ENCODE measurements at places on chromosomes 13 and 19.
A peak's percentile ranks its signal among the peaks of the same experiment; 100 is the strongest.

GRCh38 chr19:56838909-56839651 is 1.4 kb downstream of the PEG3 start:
- DNase-seq, result no peak

- no peak for DNase-seq
Measured at GRCh38 chr13:83536941-83537340, 345.3 kb downstream of the SLITRK1 start.

GRCh38 chr13:109408591-109409382 is 377.6 kb downstream of the IRS2 start:
- no peak for DNase-seq

- DNase-seq, result no peak
Measured at GRCh38 chr19:53147645-53148044, 11.2 kb downstream of the ZNF347 start.

- DNase-seq, result peak; percentile 45
Measured at GRCh38 chr13:51619614-51620013, 35.4 kb downstream of the WDFY2 start.

GRCh38 chr19:5155586-5156210 is 184.9 kb downstream of the PTPRS start:
- DNase-seq, result no peak

- no peak for DNase-seq
Measured at GRCh38 chr13:30829145-30829832, 76.8 kb upstream of the MEDAG start.

DNA sequence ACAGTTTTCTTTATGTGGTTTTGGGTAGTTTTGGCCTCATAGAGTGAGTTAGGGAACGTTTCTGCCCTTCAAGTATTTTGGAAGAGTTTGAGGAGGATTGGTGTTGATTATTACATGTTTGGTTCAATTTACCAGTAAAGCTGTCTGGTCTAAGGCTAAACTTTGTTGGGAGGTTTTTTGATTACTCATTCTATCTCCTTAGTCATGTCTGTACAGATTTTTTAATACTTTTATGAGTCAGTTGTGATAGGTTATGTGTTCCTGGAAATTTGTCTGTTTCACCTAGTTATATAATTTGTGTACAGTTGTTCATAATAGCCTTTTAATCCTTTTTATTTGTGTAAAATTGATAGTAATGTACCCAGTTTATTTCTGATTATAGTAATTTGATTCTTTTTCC is 20.4 kb downstream of the RNF17 start:
- no peak for DNase-seq

- DNase-seq, result no peak
Measured at GRCh38 chr13:63208826-63209225, 1793.2 kb upstream of the PCDH20 start.

GRCh38 chr13:87094646-87095045 is 576.5 kb upstream of the SLITRK5 start:
- no peak for DNase-seq

DNA sequence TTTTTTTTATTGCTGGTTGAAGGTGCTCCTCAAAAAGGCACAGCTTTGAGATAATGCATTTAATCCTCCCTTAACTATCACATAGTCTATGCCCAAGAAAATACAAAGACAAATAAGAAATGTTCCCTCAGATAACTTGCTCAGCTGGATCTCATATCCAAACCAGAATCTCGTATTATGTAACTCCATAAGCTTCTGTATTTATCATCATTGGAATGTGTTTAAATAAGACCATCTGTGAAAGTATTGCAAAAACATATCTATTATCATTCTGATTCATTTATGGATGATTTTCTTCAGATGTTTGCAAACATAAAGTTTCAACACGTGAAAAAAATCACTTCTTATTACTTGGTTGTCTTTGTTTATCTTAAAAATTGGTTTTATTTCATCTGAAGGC is 190.9 kb downstream of the IRS2 start:
- peak; percentile 18 for DNase-seq

DNA sequence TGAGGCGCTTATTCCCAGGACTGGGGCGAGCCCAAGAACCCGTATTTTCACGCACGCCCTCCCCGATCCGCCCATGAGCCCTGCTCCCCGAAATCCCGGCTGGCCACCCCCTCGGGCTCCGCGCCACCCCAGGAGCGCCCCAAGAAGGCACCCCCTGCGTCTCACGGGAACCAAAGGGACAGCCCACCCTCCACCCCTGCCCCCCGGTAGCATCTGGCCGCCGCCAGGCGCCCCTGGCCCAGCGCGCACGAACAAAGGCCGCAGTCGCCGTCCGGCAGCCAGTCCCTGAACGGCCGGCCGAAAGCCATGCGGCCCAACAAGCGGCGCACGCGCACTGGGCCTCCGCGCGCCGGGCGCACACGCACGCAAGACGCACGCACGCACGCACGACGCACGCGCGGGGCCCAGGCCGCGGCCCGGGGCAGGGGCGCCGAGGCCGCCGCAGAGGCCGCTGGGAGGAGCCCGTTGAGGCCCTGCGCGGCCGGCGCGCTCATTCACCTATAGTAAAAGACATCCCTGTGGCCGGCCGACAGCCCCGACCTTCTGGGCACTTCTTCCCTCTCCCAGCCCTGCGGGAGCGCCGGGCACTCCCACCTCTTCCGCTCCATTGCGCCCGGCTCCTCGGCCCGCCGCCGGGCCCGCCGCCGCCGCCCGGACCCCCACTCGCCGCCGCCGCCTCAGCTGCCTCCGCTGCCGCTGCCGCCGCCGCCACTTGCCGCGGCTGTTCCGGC is 476 bp downstream of the MBD3 start:
- DNase-seq, result peak; percentile 34

DNA sequence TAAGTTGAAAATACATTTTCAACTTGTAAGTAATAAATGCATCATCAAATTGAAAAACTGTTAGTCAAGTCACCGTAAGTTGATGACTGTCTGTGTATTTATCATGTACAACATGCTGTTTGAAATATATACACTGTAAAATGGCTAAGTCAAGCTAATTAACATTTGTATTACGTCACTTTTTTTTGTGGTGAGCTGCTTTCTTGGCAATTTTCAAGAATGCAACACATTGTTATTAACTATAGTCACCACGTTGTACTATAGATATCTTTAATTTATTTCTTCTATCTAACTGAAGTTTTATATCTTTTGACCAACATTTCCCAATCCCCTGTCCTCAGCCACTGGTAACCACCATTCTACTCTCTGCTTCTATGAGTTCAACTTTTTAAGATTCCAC is 57.0 kb downstream of the RBM26 start:
- DNase-seq, result no peak

- no peak for DNase-seq
Measured at GRCh38 chr19:48498595-48499311, 12.9 kb downstream of the LMTK3 start.

DNA sequence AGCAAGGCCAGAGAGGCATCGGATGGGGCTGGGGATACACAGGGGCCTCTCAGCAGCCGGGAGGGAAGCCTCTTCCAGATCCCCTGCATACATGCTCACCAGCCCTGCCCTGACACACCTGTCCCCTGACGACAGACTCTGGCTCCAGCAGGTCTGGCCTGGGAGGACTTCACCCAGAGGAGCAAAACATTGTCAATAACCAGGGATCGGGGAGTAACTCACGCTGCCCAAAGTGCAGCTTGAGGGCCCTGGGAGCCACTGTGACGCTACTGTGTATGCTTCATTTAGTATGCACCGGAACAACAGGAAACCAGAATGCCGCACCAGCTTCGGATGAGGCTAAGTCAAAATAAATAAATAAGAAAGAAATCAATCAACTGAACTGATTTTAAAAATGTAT is 12.4 kb upstream of the CD22 start:
- no peak for DNase-seq

DNA sequence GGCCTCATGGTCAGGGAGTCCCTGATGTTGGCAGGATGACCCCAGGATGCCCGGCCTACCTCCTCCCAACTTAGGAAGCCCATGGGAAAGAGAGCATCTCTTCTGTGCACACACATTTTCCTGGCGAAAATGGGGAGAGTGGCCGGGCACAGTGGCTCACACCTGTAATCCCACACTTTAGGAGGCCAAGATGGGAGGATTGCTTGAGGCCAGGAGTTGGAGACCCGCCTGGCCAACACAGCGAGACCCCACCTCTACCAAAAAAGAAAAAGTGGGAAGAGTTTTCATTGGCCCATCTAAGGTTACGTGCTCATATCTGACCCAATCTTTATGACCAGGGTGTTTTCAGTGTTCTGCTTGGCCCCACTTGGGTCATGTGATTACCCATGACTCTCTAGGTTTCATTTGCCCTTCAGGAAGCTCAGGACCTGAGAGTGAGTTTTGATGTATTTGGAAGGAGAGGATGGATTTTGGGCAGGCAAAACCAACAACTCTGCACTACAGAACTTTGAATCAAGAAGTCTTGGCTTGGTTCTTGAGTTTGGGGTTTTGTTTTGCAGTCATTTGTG is 33.6 kb upstream of the SHKBP1 start:
- no peak for DNase-seq

DNA sequence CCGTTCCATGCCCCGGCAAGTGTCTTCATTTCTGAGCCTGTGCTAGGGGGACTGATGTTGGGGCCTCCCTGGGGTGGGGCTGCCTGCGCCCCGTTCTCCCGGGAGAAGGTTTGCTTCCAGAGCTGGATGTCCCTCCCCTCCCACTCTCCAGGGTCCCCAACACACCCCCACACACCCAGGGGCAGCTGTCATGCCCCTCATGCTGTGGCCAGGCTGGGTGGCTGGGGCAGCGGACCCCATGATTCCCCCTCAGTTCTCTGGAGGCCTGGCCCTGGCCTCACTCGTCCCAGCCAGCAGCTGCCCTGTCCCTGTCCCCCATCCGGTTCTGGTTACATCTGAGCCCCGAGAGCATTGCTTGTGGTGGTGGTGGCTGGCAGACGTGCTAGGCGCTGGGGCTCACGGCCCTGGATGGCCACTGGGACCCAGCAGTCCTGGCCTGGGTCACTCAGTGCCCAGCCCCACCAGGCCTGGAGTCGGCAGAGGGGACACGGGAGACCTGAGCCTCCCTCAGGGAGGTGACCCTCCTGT is 184.8 kb downstream of the KDM4B start:
- no peak for DNase-seq

DNA sequence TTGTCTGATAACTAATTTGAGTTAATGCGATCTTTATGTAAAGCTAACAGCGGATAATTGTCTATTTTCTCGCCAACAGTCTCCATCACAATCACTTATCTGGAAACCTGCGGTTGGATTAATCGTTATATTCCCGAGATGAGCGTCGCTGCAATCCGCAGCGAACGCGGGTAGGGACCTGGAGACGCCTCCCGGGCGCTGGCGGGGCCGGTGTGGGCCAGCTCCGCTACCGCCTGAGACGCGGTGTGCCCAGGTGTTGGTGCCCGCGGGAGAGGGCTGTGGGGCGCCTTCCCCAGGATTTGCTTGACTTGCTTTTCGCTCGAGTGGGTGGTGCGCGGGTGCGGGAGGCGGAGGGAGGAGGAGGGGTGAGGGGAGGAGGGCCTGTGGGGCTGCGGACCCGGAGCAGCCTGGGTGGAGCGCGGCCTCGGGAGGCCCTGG is 38.3 kb downstream of the SOX1 start:
- DNase-seq, result no peak

DNA sequence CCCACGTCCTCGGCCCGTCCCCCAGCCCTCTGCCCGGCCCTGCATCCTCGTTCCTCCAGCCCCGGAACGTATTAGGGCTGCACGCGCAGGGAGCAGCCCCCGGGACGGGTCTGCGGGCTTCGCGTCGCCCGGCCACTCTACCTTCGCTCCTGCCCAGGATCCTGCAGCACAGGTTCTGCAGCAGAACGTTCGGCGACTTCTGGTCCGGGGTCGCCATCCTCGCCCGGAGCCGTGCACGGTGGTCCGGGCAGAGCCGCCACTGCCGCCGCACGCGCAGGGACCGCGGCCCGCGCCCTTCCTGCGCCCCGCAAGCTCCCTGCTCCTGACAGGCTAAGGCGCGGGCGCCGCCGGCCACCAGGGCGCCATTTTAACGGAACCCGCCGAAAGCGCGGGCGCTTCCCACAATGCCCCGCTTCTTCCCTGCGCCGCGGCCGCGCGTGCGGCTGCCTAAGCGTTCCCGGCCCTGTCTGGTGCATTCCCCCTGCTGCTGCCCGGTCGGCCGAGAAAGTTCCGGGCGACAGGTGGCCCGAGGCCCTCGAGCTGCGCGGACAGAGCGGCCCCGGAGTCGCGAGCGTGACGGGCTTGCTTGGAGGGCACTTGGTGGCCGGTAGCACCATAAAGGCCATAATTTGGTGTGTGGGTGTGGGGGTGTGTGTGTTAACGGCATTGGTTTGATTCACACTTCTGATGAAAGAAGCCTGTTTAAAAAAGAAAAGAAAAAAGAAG is at the start of gene TUBGCP3:
TSS of gene TUBGCP3 (minus strand) at position 390 of the 726 bp plus-strand sequence. CDS start at position 217, 173 bp downstream.
- DNase-seq, result peak; percentile 27

GRCh38 chr13:64725492-64725891 is 2504.6 kb downstream of the PCDH9 start:
- DNase-seq, result no peak

GRCh38 chr13:107457686-107458085 is 757.6 kb downstream of the LIG4 start:
- no peak for DNase-seq

GRCh38 chr13:36192166-36192565 is 22.2 kb downstream of the SOHLH2 start:
- DNase-seq, result no peak

DNA sequence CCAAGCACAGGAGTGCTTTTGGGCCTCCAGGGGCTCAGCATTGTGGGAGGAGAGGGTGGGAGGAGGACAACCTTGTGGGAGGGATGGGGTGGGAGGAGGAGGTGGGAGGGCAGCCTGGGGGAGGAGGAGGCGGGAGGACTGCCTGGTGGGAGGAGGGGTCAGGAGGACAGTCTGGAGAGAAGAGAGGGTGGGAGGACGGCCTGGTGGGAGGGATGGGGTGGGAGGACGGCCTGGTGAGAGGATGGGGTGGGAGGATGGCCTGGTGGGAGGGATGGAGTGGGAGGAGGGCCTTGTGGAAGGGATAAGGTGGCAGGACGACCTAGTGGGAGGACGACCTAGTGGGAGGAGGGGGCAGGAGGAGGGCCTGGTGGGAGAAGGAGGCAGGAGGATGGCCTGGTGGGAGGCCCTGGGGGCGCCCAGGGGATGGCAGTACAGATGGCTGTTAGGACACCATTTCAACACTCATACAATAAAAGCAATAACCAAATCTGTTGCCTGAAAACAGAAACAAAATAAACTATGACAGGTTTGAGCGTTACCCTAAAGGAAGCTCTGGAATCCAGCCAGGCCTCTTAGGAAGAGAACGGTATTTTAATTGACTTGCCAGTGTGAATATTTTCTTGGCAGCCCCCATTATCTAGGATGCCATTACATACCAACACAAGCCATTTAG is 63.7 kb downstream of the CRYL1 start:
- DNase-seq, result no peak

DNA sequence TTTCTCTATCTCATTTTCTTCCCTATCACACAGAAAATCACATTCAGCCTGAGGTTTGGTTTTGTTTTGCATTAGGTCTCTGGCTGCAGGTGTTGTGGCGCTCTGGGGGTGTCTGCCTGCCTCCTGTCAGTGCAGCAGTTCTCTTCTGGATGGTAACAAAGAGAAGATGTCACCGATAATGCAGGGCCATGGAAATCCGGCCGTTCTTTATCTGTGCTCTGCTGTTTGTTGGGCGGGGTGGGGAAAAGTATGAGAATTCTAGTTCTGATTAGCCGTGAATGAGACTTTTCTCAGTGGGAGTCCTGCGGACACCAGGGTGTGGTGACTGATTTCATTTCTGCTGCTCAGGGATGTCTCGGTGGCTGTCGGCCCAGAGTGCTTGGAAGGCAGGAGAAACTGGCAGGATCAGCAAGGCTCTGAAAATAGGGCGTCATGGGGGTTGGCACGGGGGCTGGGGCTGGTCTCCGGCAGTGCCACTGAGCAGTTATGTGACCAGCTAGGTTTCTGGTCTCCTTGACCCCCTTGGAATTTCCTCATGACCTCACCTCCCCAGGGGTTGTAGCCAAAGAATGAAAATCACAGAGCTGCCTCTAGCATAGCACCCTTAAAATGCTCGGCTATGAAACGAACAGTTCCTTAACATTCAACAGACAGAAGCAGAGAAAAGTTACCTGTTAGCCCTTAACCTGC is 5.0 kb downstream of the RNF113B start:
- DNase-seq, result no peak
